Activated CD8-positive, alpha-beta memory T cell treated with anti-CD3 and anti-CD28 coated beads for 1 hour (primary cell): ENCODE measurements at places on chromosomes 1 and 21.

DNA sequence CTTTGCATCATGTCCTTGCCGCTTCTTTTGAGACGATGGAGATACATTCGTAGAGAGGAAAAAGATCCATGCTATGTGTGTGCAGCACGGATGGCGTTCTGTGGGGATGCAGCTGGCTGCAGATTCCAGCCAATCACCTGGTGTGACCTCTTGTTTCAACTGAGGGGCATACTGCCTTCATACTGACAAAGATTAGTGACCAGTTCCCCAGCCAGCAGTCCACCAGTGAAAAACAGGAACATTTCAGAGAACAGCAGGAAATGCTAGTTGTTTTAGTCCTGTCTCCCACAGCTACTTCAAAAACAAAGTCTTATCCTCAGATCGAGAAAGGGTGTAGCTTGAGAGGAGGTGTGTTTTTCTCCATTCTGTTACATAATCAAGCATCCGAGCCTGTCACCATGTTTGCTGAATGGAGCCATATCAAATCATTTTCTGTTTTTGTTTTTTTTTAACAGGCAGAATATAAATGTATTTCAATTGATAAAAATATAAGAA, 255.7 kb upstream of the FMN2 start:
- DNase-seq = no peak

DNA sequence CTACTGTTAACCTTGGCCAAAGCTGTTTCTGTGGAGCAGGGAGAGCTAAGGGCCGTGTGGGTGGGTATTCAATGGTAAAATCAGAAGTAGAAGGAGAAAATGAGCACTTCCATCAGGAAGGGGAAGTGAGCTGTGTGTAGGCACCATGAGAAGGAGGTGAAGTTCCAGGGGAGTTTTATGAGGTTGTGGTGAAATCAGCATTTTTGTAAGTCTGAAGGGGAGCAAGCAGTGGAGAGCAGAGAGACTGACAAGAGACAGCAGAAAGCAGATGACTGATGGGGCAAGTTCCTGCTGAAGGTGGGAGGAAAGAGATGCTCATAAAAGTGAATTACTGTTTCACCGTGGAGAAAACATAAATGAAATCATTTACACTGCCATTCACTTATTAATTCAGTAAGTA, 2.7 kb upstream of the GPR88 start:
- DNase-seq = no peak

DNA sequence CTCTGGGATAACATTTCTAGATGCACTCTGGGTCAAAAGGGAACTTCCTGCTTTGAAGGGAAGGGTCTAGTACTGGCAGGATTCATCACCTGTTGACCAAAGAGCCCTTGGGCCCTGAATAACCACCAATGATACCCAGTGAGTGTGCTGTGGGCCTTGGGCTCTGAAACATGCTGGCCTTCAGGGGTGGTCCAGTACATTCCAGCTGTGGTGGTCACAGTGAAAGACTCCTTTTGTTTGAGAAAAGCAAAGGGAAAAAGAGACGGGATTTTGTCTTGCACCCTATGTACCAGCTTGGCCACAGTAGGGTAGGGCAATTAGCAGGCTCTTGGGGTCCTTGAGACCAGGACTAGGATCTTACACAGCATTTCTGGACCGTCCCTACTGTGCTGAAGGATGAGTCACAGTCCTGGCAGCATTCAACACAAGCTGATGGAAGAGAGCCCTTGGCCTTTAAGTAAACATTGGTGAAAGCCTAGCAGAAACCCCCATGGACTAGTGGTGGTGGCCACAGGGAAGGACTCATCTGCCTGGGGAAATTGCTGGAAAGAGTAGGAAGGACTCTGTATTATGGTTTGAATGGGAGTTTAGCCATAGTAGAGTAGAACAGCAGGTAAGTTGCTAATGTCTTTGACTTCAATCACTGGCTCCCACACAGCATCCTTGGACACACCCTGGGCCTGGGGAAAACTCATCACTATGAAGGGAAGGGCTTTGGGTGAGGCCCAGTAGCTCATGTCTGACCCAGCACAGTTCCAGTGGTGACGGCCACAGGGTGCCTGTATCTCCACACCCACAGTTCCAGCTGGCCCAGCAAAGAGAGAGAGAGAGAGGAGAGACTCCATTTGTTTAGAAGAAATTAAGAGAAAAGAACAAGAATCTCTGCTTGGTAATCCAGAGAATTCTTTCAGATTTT, 87.5 kb downstream of the COL24A1 start:
- no peak for DNase-seq

DNA sequence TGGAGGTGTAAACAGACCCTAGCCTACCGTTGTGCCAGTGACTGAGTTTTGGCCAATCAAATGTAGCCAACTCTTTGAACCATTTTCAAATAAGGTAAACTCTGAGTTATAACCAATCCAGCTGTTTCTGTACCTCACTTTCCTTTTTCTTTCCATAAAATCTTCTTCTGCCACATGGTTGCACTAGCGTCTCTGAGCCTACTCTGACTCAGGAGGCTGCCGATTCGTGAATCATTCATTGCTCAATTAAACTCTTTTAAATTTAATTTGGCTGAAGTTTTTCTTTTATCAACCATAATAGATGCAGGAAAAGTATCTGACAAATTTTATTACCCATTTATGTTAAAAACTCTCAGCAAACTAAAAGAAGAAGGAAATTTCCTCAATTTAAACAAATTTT, 111.5 kb upstream of the LYPLAL1 start:
- DNase-seq = no peak

GRCh38 chr1:177710696-177711620, 258.9 kb downstream of the SEC16B start:
- no peak for DNase-seq

DNA sequence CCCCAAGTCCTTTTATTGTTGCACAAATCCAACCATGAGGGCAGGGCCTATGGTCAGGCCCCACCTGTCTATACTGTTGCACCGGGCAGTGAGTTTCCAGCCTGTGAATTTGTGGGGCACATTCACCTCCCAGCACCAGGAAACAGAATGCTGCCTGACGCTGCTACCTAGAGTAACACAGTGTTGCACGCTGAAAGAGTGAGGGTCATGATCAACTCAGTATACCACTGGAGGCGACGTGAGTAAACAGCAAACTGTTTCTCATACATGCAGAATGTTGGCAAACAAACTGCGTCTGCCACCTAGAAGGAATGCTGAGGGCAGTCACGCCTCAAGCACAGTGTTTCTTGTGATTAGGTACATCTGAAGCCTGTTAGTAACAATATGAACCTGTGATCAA, 13.4 kb upstream of the LRRC47 start:
- DNase-seq = no peak

DNA sequence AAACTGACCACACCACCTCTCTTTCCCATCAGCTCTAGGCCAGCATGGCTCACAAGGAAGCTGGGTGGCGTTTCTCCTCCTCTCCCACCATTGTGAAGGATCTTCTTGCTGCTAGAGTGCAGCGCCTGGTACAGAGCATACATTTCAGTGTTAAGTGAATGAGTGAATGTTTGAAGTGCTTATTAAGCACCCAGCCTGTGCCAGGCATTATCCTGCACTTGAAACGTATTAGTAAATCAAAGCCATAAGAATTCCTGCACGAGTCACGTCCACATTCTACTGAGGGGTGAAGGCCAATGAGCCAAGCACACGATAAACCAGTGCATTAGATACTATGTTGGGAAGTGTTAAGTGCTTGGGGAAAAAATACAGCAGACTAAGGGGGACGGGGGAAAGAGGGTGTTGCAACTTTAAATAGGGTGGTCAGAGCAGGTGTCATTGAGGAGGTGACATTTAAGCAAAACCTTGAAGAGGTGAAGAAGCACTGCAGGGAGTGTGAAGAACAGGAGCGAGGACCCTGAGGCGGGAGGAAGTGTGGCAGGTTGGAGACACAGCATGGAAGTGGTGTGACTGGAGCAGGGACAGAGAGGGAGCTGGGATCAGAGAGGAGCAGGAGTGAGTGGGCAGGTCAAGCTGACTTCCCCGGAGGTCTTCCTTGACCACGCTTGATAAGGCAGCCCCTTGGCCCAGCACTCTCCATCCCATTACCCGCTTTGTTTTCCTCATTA, 48.5 kb upstream of the LRRN2 start:
- no peak for DNase-seq

DNA sequence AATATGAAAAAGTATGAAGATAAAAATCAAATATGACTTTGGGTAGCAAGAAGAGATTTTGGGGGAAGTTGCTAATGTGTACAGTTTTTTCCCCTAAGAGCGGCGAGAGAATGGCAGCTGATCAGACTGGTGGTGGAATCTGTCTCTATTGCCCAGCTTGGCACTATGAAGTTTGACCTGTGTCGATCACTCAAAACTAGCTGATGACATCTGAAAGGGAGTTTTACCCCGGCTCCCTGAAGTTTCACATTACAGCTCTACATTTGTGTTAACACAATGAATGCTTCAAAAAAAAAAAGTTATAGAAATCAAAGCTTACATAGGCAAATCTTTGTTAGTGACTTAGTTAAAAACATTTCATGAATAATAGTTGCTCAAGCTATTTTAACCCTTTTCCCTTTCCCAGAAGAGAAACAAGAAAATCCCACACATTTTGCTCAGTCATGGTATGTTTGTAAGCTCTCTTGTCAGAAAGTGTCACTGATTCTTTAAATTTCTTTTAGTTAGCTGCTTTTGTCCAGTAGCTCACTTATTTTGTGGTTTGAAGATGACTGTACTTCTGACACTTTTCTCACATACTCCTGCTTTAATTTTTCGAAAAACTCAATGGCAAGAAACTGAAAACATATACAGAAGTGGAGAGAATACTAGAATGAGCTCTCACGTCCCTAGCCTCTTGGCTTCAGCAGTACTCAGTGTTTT, 41.3 kb downstream of the DYRK1A start:
- DNase-seq = no peak

DNA sequence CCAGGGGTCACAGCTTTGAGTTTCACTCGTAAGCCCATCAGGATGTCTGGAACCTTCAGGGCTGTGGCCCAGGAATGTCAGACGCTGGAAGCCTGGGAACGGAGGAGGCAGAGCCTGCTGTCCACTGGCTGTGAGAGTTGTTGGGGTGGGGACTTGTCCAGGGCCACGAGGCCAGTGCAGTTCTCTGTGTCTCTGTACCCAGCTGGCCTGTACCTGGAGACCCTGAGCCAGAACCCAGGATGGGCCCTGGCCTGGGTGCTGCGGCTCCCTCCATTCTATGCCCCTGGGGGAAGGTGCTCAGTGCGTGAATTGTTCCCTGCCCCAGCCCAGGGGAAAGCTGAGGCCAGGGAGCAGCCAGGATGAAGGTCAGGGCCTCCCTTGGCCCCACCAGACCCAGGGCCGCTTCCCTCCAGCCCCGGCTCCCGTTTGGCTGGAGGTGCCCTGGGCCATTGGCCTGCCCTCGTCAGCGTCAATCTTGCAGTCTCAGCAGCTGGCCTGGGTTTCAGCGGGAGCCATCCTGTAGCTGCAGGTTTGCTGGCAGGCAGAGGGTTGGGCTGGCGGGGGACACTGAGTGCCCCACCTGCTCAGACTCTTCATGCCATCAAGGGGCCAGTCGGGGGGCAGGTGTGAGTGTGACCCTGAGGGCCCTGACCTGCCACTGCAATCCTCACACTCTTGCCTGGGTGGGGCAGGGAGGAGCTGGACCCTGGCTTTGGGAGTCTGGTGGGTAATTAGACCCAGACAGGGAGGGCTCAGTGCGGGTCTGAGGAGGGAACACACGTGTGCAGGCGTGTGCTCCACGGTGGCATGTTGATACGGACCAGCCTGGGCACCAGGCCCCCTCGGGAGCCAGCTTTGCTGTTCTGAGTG, 724 bp upstream of the CALML6 start:
- no peak for DNase-seq

GRCh38 chr21:45085700-45086099, 11.3 kb downstream of the ADARB1 start:
- DNase-seq = no peak

DNA sequence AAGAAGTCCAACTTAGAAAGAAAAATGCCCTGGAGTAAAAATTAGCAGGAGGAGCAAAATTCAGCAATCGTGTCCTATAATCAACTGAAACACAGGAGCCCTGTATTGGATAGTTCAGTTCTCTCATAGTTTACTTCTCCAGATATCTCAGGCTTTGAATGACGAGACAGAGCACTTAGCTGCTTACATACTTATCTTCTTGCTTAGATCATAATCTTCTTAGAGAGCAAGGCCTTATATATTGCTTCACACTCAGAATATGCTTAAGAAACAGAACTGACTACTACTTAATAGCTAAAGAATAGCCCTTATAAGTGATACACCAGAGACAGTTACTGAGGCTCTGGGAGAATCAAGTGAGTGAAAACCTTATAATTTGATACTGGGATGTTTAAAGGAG, 38.9 kb downstream of the TOR3A start:
- no peak for DNase-seq

- no peak for DNase-seq
Measured at GRCh38 chr21:43598416-43599120, 60.7 kb downstream of the HSF2BP start.
